ENCODE measurements at places on chromosomes 4 and X.

GRCh38 chr4:7347981-7348380 lies 86.7 kb downstream of the PSAPL1 start:
- no peak for DNase-seq

DNA sequence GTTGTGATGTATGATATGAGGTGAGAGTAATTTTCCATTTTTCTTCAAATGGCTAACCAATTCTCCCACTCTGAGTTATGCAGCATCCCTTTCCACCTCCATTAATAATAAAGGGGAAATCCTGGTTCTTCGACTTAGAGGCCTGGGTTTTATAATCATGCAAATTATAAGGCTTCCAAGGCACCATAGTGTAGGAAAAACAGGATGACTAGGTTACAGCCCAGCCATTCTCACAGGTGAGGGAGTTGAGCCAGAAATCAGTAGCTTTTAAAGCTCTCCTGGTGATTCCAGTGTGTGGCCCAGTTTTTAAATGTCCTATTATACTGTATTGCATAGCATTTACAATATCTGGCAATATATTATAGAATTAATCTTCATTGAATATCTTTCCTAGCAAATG lies 203.1 kb downstream of the ARHGEF9 start:
- no peak for DNase-seq

DNA sequence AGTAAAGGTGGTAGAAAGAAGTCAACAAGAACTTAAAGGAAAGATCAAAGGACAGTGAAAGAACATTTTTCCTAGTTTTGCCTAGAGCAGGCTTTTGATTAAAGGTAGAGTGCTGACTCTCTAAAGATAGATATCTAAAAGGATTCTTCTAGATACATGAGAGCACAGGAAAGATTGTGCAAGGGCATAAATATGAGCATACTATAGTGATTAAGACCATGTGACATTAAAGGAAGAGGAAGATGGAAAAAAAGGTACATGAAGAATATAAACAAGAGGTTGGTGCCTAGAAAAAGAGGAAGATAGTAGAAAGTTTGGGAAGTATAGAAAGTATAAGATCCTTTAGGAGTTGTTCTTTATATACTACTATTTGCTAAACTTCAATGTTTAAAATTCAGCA lies 26.1 kb upstream of the TET2 start:
- DNase-seq, result no peak

DNA sequence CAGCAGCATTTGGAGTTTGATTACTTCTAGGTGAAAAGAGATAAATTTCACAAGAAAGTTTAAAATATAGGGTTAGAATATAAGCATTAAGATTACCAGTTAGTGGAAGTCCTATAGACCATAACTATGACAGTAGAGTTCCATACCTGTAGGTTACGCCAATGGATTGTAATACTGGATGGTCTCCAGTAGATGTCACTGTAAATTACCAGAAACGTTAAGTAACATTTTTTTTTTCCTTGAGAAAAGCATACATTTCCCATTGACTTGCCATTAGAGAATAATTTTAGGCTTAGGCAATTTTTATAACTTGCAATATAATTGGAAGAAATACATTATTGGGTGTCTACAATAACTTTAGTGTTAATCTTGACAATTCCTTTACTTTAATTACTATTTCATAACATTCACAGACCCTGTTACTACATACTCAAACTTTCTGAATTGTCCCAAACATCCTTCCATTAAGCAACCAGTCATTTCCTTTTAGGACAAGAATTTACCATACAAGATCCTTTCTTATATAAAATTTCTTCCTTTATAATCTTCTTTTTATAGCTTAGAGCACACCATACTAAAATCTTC lies 304.1 kb upstream of the TECRL start:
- DNase-seq, result no peak

DNA sequence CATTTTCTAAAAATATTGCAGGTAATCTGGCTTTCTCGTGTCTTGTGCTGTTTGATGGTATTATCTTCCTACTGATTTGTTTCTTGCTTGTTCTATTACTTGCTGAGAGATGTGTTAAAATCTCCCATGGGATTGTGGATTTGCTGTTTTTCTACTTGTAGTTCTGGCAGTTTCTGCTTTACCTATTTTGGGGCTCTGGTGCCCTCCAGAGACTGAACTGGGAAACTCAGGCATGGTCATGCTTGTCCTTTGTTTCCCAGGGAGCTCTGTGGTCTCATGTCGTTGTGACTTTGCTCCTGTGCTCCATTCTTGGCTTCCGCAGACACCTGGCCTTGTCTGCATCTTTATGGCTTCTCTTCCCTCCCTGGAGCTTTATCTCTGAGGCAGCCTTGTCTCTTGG lies 39.5 kb downstream of the NSD2 start:
- no peak for DNase-seq

GRCh38 chrX:24335871-24336270 lies 22.0 kb upstream of the SUPT20HL2 start:
- no peak for DNase-seq

DNA sequence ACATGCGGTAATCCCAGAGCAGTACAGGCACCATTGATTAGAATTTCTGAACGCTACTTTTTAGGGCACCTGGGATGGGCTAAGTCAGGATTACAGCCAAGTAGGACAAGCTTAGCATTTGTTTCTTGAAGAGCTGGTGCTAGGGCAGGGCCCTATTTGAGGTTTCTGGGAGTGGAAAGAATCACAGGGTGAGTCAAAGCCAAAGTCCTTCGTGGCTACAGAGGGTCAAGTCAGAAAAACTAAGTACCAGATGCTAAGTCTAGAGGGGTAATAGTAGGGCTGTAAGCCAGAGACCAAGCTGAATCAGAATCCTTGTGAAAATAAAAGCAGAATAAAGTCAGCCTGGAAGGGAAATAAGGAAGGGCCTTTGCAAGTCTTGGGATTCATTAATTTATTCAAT lies 448.6 kb downstream of the ZIC3 start:
- no peak for DNase-seq

DNA sequence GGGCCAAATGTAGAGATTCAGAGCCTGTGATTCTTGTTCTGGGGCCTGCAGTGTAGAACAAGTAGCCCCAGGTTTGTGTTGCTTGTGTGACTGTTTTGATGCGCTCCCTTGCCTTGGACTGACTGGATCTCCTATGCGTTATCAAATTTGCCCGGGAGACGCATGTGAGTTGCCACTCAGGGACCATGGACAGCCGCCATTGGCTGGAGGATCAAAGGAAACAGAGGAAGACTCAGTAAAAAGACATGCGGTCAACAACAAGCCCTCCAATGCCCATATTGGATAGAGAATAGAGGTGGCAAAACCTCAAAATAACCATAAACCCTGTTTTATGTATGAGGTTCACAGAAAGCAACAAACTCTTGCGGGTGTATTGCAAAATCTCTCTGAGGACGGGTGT lies 327.5 kb upstream of the IGFBP7 start:
- no peak for DNase-seq

- no peak for DNase-seq
These were observed 4.4 kb upstream of the PRDX4 start for GRCh38 chrX:23662853-23663252.

GRCh38 chrX:73765776-73766430 lies 202.9 kb downstream of the CHIC1 start:
- DNase-seq, result no peak

DNA sequence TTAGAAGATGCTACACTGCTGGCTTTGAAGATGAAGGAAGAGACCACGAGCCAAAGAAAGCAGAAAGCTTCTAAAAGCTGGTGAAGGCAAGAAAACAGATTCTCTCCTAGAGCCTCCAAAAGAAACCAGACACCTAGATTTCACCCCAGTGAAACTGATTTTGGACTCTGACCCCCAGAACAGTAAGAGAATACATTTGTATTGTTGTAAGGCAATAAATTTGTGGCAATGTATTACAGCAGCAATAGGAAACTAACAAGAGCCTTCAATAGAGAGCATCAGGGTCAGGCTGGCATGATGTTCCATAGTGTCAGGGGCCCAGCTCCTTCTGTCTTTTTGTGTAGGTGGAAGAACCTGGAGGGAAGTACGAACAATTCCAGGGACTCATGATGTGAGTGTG lies 6.0 kb upstream of the TEC start:
- no peak for DNase-seq

DNA sequence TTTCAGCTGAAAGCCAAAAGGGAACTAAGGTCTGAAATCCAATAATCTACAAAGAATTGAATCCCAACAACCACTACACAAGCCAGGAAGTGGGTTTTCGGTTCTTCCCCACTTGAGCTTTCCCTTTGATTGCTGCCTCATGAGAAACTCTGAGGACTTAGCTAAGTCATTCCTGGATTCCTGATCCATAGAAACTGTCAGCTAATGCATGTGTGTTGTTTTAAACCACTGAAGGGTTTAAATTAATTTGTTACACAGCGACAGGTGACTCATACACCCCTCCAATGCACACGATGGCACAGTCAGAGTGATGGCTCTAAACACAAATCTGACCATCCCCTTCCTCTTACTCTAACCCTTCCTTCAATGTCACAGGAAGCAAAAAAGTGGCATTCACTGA lies 282.9 kb downstream of the RAB28 start:
- DNase-seq, result no peak

DNA sequence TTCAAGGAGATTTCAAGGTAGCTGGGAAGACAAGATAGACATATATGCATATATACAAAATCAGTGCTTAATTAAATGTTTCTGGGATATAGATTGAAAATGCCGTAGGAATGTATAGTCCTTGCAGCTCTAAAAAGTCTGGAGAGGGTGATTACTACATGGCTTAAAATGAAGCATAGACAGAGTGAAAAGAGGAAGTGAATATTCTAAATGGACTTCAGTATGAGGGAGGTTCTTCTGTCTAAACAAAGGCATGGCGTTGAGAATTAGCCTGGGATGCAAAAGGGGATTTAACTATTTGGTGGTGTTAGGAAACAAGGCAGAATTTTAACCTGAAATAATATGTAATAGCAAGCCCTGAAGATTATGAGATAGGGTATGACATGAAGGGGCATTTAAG lies 141.5 kb upstream of the FRMPD4 start:
- no peak for DNase-seq

- DNase-seq, result no peak
These were observed 897.4 kb downstream of the CENPC start for GRCh38 chr4:66647926-66648325.

DNA sequence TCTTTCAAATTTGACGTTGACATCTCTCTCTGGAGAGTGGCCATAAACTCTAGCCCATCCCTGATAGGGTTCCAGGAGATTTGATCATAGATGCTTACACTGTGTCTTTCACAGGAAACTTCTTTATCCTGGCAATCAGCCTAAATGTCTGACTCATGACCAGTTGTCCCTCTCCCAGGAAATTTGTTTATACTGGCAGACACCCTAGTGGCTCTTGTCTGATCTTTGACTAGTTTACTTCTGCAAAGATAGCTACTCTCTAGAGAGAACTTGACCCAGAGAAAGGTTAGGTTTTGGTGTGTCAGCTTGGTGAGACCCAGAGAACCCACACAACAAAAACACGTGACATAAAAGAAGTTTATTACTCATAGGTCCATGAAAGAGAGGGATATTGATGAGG lies 509.8 kb downstream of the CENPC start:
- no peak for DNase-seq

DNA sequence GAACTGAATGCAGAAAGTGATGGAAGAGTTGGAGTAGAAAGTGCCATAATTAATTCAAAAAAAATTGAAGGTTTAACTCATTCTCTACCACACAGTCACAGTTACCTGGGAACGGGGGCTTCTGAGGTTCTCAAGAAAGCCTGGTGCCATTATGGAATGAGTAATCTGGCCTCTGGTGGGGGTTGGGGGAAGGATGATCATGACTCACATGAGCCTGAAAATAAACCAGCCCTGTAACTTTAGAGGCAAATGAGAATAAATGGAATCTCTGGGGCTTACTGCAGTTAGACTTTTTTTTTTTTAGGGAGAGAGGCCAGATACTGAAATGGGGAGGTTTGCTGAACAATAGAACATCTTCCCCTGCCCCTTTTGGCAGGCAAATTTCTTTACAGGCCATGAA lies 55.3 kb downstream of the SOD3 start:
- DNase-seq, result no peak

- no peak for DNase-seq
These were observed 255.1 kb upstream of the LDB2 start for GRCh38 chr4:17153572-17153971.

DNA sequence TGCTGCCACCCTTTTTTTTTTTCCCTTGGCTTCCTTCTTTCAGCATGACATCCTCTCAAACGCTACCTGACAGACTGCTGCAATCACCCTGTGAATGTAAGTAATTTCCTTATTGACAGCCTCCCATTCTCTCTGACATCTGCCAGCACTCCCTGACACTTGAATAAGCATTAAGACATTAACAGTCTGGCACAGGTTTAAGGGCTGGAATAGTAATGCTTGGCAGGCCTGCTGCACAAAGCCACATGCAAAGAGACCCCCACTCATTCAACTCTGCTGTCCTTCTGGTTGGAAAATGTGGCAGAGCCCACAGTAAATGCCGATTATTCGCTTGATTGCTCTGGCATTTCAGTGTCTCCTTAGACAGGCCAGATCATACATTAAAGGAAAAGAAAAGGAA lies 28.1 kb upstream of the RASGEF1B start:
- no peak for DNase-seq

DNA sequence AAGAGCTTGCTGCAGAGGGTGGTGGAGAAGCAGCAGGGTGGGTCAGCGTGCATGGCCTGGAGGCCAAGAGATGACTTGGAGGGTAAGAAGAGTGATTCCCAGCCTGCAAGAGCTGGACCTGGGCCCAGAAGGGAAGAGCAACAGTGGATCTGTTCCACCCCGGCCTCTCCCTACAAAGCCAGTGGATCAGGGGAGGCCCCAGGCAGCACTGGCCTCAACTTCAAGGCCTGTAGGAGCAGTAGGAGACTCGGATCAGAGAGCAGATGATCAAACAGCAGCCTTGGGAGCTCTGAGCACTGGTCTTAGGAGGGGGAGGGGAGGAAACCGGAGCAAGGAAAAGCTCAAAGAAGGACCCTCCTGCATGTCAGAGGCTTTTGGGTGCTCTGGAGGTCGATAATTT lies 7.6 kb downstream of the L1CAM start:
- no peak for DNase-seq
